ENCODE measurements at places on chromosomes 16 and 17.

GRCh38 chr16:57226701-57227621 is 18.1 kb upstream of the ARL2BP start:
- no peak for DNase-seq

- DNase-seq, result no peak
Observed at GRCh38 chr17:19935169-19935568, 42.5 kb downstream of the AKAP10 start.

GRCh38 chr17:34610506-34610905 is 31.1 kb downstream of the TMEM132E start:
- DNase-seq, result no peak

- DNase-seq, result no peak
Observed at GRCh38 chr16:66845791-66846221, 1.6 kb downstream of the CA7 start.

DNA sequence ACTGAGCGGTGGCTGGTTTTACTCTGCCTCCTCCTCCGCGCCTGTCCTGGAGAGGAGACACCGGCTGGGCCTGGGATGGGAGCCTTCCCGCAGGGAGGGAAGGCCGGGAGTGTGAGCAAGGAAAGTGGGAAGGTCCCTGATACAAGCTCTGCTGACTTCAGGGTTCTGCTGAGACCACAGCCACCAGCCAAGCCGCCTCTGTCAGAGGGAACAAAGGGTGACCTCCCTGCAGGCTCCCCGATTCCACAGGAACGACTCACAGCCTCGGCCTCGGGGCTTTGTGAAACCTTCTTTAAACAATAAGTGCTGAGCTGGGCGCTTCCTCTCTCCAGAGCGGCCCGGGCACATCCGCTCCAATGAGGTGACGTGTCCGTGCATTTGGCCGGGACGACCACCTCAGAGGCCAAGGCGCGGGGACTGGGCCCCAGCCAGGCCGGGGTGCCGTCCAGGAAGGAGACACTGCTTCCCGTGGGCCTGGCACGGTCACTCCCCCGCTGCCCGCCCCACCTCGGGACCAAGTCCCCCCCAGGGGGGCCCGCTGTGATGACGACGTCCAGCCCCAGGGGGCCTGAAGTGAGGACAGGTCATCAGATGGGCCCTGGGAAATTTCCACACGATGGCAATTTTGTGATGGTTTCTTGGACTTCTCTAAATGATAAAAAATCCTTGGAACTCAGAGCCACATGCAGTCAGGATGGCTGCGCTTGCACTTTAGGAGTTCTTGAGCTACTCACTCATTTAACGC is 11.8 kb upstream of the CIBAR2 start:
- DNase-seq, result no peak

DNA sequence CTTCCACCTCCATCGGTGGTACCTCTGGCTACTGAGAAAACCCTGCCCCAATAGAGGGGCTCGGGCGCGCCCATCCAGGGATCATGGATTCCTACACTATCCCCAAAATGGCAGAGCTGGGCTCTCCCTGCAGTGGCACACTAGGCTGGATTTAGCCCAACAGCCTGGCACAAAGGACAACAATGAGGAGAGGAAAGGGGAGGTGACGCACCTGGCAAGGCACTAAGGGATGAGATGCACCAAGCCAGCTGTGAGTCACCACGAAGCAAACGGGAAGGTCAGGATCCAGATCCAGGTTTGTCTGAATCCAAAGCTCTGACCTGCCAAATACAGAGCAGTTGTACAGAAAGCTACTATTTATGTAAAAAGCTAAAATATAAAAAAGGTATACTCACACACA is 18.1 kb downstream of the UBE2O start:
- no peak for DNase-seq

DNA sequence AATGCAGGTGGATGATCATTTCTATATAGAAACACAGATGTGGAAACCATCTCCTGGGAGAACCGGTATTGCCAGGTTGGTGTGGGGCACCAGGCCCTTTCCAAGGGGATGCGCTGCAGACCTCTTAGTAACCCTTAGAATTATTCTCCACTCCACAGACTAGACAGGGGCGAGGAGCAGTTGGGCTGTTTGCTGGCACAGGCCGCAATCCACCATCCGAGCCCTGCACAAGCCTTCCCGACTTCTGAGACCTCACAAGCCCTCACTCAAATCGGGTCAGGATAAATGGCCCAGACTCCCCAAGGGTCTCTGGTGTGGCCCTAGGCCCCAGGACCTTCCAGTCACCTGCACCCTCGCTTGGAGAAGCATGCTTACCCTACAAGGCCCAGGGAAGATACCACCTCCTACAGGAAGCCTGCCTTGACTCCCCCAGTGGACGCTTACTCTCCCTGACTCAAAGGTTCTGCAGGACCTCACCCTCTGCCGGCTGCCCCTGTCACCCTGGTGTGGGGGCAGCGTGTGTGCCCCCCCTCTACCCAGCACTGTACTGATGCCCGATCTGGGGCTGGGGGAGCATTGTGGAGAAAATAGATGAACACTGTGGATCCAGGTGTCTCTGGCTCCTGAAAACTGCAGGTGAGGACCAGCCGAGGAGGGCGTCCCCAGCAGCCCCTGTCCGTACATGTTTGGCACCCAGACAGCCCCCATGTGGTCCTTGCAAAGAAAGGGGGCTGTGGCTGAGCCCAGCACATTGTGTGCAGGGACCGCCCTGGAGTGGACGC is 49.8 kb upstream of the ACSF3 start:
- DNase-seq, result no peak

- DNase-seq, result no peak
Observed at GRCh38 chr16:2857451-2858244, at the start of gene PRSS22. Gene PRSS22, minus strand, starts transcription at chr16:2858170. Its CDS starts 66 bp downstream, at chr16:2858104.

DNA sequence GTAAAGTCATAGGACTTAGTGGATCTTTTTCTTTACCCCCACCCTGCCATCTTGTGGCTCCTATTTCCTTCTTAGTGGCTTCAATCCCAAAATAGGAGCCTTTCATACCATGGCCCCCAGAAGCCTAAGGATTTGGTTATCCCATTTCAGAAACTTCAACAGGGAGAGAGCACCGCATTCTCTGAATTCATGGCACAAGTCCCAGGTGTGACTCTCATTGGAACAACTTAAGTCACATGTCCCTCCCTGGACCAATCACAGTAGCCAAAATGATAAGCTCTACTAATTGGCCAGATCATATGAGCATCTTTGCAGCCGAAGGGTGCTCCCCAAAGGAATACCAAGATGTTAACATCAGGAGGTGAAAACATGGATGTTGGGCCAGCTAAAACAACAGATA is 43.2 kb downstream of the AXIN2 start:
- DNase-seq, result no peak

DNA sequence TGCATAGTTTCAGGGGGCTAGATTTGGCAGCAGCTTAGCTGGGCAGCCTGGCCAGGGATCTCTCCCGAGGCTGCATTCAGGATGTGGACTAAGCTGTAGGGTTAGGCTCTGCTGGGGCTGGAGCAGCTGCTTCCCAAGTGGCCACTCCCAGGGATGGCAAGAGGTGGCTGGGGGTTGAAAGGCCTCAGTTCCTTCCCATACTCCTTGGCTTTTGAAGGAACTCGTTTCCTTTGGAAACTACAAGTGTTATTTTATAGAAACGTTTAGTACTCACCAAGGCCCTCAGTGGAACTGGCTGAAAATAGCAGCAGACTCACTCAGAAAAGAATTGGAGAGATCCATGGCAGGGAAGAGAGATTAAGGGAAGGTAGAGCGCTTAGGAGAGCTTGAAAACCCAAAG is 76.4 kb downstream of the WWP2 start:
- no peak for DNase-seq

DNA sequence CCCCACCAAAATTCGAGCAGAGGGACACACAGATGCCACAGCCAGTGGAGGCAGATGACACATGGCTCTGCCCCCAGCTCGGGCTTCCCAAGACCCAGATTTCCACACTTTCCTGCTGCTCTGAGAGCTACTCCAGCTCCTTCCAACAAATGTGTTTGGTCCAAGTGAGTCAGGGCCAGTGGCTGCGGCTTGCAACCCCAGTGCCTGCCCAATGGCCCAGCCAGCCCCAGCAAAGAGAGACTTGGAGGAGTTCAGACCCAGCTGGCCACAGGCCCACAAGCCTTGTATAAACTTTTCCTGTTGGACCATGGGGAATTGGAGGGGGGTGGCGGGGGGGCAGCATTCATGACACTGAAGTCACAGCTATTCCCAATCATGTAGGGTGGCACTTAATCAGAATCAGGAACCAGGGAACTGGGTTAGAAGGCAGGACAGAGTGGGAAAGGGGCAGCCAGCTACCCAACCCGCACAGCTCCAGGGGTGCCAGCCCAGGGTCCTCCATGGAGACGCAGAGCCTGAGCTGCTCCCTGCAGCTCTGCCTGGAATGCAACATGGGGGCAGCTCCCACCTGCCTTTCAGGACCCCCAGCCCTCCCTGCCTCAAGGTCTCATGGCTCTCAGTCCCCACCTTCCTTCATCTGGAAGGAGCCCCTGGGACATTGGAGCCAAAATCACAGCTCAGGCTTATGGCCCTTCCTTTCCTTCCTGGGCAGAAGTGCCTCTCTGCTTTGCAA is 17.5 kb upstream of the C16orf78 start:
- no peak for DNase-seq

DNA sequence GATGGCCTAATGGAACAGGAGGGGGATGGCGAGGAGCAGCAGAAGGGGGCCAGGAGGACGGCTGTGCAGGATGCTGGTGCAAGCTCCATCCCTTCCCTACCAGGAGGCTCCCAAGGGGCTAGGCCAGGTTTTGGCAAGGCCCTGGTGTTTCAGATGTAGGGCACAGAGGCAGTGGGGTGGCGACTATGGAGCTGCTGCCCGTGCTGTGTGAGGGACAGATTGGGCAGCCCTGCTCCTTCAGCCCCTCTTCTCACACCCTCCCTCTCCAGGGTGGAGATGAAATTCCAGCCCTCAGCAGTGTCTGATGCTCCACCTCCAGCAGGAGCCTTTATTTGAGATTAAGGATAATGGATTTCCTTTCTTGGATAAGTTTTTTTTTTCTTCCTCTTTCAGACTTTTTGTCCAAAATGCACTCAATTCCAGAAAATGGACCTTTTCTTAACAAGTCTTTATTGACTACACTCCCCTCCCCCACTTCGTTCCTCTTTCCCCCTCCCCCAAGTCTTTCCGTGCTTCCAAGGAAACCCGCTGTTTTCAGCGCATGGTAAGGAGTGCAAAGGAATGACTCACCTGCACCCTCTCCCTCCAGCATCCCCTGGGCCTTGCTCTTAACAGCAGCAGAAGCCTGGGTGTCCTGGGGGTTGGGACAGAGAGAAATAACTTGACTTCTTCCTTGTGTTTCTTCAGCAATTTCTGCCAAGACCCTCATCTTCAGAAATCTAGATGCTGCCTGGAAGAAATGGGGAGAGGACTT is 95.2 kb downstream of the CCDC182 start:
- DNase-seq, result no peak

- peak; percentile 42 for DNase-seq
Observed at GRCh38 chr16:361872-362701, 8.3 kb downstream of the MRPL28 start.

- DNase-seq, result no peak
Observed at GRCh38 chr17:77935121-77935571, 23.4 kb upstream of the TNRC6C start.

DNA sequence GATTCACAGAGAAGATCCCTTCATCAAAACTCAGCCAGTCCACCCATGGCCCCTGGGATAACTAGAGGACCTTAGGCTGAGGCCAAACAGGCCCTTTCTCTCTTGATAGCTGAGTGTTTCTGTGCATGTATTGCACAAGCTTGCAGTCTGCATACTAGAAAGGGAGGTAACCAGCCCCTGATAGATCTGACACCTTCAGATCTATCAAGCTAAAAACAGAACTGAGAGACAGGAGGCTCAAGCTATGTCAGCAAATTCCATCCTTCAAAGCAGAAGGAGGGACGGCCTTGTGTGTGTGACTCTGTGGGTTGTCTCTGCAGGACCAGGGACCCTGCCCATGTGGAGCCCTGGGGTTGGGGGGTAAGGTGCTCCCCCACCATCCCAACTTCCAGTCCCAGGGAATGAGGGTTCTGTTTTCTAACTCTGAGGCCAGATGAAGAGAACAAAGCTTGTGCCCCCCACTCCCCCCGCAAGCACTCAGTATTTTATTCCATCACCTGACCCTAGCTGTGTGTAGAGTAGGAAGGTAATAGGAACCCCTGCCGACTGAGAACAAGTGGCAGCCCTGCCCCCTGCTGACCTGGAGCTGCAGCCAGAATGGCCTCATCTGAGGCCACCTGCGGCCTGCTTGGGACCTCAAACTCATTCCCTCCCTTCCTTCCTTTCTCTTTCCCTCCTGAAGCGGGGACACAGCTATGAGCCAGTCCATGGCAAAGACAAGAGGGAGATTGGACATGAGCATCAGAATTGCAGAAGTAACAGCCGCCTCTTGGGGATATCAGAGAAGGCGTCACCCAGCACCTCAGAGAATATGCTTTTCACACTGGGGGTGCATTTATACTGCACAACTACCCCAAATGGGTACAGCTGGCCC is 63.8 kb downstream of the SMPD3 start:
- DNase-seq, result no peak

- DNase-seq, result no peak
Observed at GRCh38 chr16:52976539-52977167, 76.0 kb downstream of the CHD9NB start.

DNA sequence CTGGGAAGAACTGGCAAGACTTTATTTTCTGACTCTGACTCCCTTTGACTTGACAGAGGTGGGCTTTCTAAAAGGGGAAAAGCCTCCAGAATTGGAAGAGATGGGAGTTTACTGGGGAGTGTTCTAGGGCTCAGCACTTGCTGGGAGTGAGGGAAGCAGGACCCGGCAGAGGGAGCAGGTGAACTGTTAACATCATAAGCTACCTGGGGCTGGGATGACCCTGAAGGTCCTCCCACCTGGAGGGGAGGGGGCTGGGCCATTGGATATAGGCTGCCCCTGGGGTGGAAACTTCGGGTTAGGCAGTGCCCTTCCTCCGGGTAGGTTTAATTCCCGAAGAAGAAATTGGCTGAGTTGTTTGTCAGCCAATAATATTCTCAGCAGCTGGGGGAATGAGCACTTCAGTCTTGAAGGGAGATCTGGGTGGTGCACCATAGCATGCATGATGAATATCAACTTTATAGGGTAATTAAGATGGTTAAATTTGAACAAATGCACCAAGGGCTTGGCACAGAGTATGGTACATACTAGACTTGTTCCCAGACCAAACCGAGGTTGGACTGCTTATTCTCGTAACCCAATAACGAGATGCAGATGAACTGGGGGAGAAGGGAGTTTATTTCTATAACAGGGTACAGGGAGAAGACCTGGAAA is 337.0 kb downstream of the HAPSTR1 start:
- no peak for DNase-seq

GRCh38 chr17:33363475-33363874 is 70.4 kb upstream of the ASIC2 start:
- no peak for DNase-seq

- no peak for DNase-seq
Observed at GRCh38 chr16:59478838-59479237, 744.7 kb upstream of the GOT2 start.

DNA sequence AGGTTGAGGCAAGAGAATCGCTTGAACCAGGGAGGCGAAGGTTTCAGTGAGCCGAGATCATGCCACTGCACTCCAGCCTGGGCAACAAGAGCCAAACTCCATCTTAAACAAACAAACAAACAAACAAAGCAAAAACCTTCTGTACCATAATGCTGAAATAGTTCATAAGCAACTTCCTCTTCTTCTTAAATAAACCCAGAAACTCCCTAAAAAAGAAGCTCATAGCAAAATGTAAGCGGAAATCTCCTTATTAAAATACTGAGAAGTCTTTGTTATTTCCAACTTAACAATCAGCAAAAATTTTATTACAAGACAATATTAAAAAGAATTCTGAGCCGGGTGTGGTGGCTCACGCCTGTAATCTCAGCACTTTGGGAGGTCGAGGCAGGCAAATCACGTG is 82.8 kb downstream of the FBXL20 start:
- DNase-seq, result no peak

All from SW 1271 (cell line).